Activated T-helper 17 cell treated with anti-CD3 and anti-CD28 coated beads, Interleukin-2, amount 50 U/mL, for 72 hours (primary cell): ENCODE measurements at places on chromosomes 1 and 21.

- H3K36me3 ChIP-seq, result no peaks in the 10 kb centered on the region
- H3K4me1 ChIP-seq, result no peaks in the 10 kb centered on the region
- H3K27ac ChIP-seq, result no peak overlapping the region
- H3K27me3 ChIP-seq, result peaks cover 17% of the 10 kb centered on the region
- no peak overlapping the region for H3K4me3 ChIP-seq
Measured at GRCh38 chr1:88009916-88010315, 674.2 kb upstream of the PKN2 start.

DNA sequence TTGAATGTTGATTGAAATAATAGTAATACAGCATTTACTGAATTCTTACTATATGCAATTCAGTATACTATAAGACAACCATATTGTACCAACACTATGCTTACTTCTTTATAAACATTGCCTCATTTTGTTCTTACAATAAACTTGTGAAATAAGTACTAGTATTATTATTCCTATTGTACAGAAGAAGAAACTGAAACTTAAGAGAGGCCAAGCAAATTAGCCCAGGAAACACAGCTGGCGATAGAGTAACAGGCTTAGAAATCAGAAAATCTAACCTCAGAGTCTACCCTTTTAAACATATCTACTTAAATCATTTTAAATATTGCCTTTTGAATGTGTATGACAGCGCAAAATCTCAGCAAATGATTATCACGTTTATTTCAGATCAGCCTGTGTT lies 41.7 kb downstream of the FASLG start:
- H3K4me3 ChIP-seq, result peak overlapping the region; percentile 68
- H3K27me3 ChIP-seq, result no peaks in the 10 kb centered on the region
- peaks cover 47% of the 10 kb centered on the region for H3K4me1 ChIP-seq

GRCh38 chr1:228889289-228889688 lies 154.0 kb downstream of the RHOU start:
- no peaks in the 10 kb centered on the region for H3K36me3 ChIP-seq
- ATAC-seq, result no peak
- H3K27ac ChIP-seq, result no peak overlapping the region
- H3K27me3 ChIP-seq, result peaks cover 4% of the 10 kb centered on the region
- H3K4me3 ChIP-seq, result no peak overlapping the region

- no peaks in the 10 kb centered on the region for H3K27me3 ChIP-seq
- H3K27ac ChIP-seq, result peak overlapping the region; percentile 20
- H3K4me3 ChIP-seq, result peak overlapping the region; percentile 87
Measured at GRCh38 chr1:11736746-11737639, 1.1 kb downstream of the AGTRAP start.

DNA sequence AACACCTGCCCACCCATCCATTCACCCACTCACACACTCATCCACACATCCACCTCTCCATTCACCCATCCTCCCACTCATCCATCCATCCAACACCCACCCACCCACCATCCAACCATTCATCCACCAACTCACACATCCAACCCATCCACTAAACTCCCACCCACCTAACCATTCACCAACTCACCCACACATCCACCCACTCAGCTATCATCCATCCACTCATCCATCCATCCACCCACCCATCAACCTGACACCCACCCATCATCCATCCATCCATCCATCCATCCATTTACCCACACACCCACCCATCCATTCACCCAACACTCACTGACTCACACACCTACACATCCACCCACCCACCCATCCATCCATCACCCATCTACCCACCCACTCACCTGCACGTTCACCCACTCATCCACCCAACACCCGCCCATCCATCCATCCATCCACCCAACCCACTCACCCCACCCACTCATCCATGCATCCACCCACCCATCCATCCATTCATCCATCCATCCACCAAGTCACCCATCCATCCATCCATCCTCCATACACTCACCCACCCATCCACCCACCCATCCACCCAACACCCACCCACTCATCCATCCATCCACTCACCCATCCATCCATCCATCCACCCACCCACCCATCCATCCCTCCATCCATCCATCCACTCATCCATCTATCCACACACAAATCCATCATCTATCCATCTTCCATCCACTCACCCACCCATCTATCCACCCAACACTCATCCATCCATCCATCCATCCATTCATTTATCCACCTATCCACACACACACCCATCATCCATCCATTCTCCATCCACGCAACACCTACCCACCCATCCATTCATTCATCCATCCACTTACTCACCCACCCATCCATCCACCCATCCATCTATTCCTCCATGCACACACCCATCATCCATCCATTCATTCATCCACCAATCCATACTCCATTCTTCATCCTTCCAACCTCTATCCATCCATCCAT lies 17.4 kb upstream of the PRDM16 start:
- H3K36me3 ChIP-seq, result no peaks in the 10 kb centered on the region
- no peaks in the 10 kb centered on the region for H3K4me1 ChIP-seq
- H3K27ac ChIP-seq, result no peak overlapping the region
- H3K4me3 ChIP-seq, result no peak overlapping the region
- peaks cover 13% of the 10 kb centered on the region for H3K27me3 ChIP-seq

- H3K36me3 ChIP-seq, result no peaks in the 10 kb centered on the region
- peaks cover 13% of the 10 kb centered on the region for H3K27me3 ChIP-seq
- no peak for ATAC-seq
- no peak overlapping the region for H3K27ac ChIP-seq
- H3K4me3 ChIP-seq, result no peak overlapping the region
Measured at GRCh38 chr1:186849271-186849671, 20.5 kb downstream of the PLA2G4A start.
